NCI-H524 treated with DMSO at 0.1 percent for 48 hours (cell line): ENCODE measurements at places on chromosomes 3 and 15.

GRCh38 chr15:70430069-70430468 lies 332.4 kb upstream of the TLE3 start:
- DNase-seq: no peak

GRCh38 chr15:52790169-52790708 lies at the start of gene ONECUT1:
ONECUT1 (minus strand) TSS chr15:52790336; CDS start chr15:52789884, 452 bp downstream.
- DNase-seq: peak; percentile 37

GRCh38 chr3:105806359-105806758 lies 62.5 kb downstream of the CBLB start:
- no peak for DNase-seq

- no peak for DNase-seq
These were observed 523.6 kb downstream of the NTRK3 start for GRCh38 chr15:87732976-87733375.

DNA sequence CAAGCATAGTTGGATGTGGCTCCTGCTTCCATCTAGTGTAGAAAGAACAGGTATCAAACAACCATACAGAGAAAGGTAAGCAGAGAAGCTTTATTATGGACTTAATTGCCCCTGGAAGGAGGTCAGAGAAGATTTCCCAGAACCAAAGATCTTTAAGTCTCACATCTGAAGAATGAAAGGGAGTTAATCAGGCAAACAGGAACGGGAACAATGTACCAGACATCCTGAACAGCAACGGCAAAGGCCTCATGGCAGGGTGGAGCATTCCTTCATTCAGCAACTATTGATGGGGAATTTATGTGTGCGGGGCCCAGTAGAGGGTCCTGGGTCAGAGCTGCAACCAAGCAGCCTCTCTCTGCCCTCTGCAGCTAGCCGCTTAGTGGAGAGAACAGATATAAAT lies 61.5 kb downstream of the LMCD1 start:
- no peak for DNase-seq

GRCh38 chr15:94287794-94288246 lies 56.5 kb downstream of the MCTP2 start:
- DNase-seq: no peak

DNA sequence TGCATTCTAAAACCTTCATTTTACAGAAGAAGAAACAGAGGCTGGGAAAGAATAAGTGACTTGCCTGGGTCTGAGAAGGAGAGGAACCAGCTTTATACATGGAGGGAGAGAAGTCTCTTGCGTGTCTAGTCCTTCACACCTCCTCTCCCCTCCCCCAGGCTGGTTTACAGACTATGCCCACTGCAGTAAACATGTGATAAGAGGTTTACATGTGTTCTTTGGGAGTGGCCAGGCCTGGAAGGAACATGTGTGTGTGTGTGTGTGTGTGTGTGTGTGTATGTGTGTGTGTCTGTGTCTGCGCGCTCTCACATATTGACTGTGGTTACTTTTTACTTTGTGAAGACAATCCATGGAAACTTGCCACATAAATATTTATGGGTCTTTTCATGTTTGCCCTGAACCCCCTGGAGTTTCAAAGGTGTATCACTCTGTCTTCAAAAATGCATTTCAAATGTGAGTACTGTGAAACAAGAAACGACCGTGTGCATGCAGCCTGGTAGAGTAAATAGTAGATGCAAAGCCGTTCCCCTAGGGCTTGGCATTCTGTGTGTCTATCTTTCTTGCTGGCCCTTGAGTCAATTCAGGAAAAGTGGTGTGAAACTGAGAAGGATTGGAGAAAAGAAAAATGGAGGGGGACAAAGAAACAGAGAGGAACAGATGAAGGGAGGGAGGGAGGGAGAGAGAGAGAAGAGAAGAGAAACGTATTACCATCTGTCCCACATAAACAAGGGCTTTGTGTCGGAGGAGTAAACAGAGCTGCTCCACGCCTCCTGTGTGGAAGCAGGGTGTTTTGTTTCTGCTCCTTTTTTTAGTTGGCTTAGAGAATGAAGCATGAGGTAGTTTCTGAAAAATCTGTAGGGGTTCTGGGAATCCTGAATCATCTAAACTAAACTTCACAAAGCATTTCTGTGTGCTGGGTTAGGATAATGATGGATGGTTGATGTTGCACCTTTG lies 51.7 kb downstream of the CLDN11 start:
- DNase-seq: peak; percentile 60

DNA sequence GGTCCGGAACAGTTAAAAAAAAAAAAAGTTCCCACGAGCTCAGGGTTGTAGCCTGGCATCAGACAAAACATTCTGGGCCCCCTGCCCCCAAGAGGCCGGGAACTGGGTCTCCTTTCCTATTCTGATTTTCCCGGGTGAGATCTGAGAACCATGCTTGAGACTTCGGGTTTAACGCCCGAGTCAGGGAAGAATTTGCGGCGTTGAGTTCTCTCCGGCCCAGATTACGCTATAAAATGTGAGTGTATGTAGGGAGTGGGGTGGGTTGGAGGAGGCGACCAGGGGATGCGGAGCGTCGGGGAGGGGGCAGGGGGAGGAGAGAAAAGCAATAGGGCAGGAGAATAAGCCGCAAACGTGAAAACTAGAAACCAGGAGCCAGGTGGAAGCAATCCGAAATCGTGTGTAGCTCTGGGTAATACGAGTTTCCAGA lies 2.7 kb downstream of the ZIC1 start:
- no peak for DNase-seq

DNA sequence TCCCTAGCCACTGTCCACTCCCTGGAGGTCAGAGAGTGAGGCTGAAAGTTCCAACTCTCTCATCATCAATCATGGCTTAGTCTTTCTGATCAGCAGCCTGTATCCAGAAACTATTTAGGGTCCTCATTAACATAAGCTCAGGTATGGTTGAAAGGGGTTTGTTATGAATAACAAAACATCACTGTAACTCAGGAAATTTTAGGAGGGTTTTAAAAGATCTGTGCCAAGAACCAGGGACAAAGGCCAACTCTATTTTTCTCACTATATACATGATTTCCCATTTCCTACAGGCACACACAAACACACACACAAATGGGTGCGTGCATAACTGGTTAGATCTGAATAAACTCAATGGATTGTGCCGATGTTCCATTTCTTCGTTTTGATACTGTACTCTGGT lies 23.6 kb downstream of the STOML1 start:
- DNase-seq: no peak

DNA sequence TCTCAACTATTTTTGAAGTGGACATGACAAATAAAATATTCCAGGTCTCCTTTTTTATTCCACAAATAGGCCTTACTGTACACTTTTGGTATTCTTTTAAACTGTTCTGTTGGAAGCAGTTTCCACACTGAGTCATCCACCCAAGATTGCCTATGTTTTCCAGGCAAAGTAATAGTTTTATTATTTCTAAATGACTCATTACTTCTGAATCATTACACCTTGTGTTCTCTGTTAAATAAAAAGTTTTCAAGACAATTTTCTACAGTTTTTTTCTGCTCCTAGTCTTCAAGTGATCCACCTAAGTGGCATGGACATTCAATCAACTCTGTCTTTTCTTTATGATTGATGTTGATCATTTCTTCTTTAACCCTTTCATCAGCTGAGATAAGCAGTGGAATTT lies 26.5 kb downstream of the PPP2R3A start:
- DNase-seq: no peak
